ENCODE measurements at places on chromosomes 2 and 18.

- no peak for DNase-seq
Measured at GRCh38 chr18:8658858-8659485, 46.4 kb upstream of the MTCL1 start.

GRCh38 chr2:197080578-197081216 is 154.2 kb upstream of the PGAP1 start:
- no peak for DNase-seq

DNA sequence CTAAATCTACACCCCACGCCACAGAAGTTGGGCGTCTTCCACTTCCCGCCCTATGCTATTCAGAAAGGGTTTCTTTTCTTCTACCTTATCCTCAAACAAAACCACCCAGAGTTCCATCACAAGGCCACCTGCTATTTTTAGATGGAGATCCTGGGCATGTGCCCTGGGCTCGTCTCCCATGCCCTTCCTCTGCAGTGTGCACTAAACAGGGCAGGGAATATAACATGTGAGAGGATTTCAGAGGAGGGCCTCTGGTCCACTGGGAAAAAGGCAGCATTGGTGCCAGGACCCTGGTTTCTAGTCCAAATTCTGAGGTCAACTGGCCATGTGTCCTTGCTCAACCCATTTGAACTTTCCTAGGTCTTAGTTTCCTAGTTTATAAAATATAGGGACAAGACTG is 320.0 kb downstream of the NCKAP5 start:
- DNase-seq, result no peak

GRCh38 chr2:170878066-170878465 is 51.0 kb upstream of the GORASP2 start:
- DNase-seq, result no peak

GRCh38 chr2:96548558-96549465 is 12.3 kb downstream of the ARID5A start:
- no peak for DNase-seq

DNA sequence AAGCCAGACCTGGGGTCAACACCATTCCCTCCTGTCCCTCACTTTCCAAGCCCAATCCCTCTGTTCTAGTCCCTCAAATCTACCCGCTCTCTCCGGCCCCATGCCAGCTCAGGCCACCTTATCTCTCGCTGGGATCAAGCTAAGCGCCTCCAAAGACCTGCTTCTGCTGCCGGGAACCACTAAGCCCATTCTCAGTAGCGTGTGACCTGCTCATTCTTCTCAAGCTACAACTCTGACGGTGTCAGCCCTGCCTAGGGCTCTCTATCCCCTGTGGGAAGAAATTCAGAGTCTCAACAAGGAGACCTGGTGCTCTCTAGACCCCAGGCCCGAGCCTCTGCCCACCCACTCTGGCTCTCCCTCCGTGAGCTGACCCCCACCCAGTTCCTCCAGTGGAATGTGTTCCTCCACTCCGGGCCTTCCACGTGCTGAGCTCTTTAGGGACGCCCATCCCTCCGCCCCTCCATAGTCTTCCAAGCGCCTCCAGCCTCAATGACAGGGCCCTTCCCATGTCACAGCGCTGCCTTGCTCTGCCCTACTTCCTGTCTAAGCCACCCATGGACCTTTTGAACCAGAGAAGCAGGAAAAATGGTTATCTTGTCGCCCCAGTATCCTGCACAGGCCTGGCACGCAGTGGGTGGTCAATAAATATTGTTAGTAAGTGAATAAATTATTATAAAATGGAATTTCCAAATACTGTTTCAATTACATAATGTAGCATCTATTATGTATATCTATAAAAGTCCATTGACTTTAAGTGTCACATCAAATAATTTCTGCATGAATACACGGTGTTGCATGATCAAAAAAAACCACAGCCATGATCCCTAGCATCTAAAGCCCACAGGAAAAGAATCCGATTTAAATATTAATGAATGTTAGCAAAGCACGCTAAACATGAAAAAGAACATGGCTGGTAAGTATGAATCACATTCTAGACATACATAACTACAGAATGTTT is 127.6 kb downstream of the ZNF516 start:
- no peak for DNase-seq

DNA sequence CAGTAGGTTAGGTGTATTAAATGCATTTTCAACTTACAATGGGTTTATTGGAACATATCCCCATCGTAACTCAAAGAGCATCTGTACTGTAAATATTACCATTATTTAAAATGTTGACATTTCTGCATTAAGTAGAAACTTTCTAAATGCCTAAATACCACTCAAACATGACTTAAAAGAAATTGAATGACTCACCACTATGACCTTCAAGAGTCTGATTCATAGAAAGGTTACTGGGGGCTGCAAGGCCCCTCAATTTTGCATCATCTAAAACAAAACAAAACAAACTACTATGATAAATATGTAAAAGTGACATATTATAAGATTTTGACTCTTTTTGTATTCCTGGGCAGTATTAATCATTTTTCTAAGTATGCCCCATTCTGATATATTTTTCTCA is 7.6 kb downstream of the WDR35 start:
- no peak for DNase-seq

DNA sequence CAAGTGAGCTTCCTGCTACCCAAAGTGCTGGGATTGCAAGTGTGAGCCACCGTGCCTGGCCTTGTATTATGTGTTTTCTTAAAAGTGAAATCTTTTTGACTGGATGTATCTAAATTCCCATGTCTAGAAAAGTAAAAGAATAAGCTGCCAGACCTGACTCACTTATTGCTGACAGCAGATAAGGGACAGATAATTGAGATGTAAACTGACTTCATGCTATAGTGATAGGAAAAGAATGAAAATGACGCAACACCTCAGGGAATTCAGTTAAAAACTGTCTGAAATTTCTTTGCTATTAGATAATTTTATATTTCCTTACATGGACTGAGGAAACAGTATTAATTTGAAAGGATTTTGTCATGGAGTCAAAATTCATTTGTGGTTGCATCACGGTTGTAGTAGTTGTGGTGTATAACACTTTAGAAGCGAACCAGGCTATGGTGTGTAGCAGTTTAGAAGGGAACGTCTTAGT is 19.4 kb downstream of the TTC27 start:
- no peak for DNase-seq

GRCh38 chr2:24438106-24438505 is 52.9 kb upstream of the NCOA1 start:
- DNase-seq, result no peak

GRCh38 chr2:224922142-224922727 is 120.0 kb downstream of the DOCK10 start:
- DNase-seq, result no peak

- no peak for DNase-seq
Measured at GRCh38 chr2:24010477-24011249, 778 bp downstream of the MFSD2B start.
